Left renal cortex interstitium (tissue), 4 donors: ENCODE measurements at places on chromosomes 13 and 19. TPM values are rescaled to one million over a fixed set of nuclear protein-coding genes. Genes with fewer than 3 reads are reported as not detected.

LILRB5 gene
- polyA plus RNA-seq = 2.8 TPM

COMP gene
- polyA plus RNA-seq = 0.35 TPM

ZNF562 gene
- 26.0 TPM for polyA plus RNA-seq

- no peak for DNase-seq
These were observed 5.5 kb downstream of the DLEU7 start for GRCh38 chr13:50838031-50838430.
